ENCODE measurements at places on chromosomes 11 and 22.

GRCh38 chr11:17762309-17762974, 27.9 kb downstream of the KCNC1 start:
- DNase-seq, result no peak
- no peaks in the 10 kb centered on the region for H3K27me3 ChIP-seq
- H3K4me3 ChIP-seq, result no peak overlapping the region
- no peaks in the 10 kb centered on the region for H3K36me3 ChIP-seq
- no peak overlapping the region for H3K27ac ChIP-seq

DNA sequence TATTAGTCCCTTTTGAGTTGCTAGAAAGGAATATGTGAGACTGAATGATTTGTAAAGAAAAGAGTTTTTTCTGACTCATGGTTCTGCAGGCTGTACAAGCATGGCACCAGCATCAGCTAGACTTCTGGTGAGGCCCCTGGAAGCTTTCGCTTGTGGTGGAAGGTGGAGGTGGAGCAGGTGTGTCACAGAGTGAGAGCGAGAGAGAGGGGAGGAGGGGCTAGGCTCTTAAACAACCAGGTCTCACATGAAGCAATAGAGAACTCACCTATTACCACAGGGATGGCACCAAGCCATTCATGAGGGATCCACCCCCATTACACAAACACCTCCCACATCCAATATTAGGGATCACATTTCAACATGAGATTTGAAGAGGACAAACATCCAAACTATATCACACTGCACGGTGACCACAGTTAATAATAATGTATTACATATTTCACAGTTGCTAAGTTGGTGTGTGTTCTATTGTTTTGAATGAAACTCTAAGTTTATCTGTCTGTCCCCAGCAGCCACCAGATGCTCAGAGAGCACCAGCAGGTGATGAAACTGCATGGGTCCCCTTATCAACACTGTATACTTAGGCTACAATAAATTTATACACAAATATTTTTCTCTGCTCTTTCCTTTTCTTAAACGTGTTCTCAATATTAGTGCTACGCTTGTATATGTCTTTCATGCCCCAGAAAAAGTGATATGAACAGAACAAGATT, 14.1 kb downstream of the ZFP91 start:
- no peak overlapping the region for H3K27ac ChIP-seq
- H3K36me3 ChIP-seq, result peaks cover 13% of the 10 kb centered on the region
- H3K4me3 ChIP-seq, result no peak overlapping the region
- DNase-seq, result no peak

GRCh38 chr11:67344264-67344663, 9.1 kb downstream of the POLD4 start:
- H3K4me3 ChIP-seq, result no peak overlapping the region
- H3K27ac ChIP-seq, result no peak overlapping the region
- DNase-seq, result no peak
- no peaks in the 10 kb centered on the region for H3K27me3 ChIP-seq
- H3K36me3 ChIP-seq, result no peaks in the 10 kb centered on the region

DNA sequence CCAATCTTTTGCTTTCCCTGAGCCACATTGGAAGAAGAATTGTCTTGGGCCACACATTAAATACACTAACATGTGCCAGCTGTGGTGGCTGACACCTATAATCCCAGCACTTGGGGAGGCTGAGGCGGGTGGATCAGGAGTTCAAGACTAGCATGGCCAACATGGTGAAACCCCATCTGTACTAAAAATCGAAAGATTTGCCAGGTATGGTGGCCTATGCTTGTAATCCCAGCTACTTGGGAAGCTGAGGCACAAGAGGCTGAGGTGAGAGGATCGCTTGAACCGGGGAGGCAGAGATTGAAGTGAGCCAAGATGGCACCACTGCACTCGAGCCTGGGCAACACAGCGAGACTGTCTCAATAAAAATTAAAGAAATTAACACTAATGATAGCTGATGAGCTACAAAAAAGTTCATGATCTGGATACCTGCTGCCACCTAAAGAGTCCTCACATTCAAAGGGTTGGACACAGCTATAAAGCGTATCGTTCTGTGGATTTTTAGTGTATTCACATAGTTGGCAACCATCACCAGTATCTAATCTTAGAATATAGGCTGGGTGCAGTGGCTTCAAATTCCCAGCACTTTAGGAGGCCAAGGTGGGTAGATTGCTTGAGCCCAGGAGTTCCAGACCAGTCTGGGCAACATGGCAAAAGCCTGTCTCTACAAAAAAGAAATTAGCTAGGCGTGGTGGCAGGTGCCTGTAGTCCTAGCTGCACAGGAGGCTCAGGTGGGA, 3.4 kb upstream of the LDHC start:
- DNase-seq, result no peak
- no peaks in the 10 kb centered on the region for H3K4me1 ChIP-seq
- no peak overlapping the region for H3K27ac ChIP-seq

DNA sequence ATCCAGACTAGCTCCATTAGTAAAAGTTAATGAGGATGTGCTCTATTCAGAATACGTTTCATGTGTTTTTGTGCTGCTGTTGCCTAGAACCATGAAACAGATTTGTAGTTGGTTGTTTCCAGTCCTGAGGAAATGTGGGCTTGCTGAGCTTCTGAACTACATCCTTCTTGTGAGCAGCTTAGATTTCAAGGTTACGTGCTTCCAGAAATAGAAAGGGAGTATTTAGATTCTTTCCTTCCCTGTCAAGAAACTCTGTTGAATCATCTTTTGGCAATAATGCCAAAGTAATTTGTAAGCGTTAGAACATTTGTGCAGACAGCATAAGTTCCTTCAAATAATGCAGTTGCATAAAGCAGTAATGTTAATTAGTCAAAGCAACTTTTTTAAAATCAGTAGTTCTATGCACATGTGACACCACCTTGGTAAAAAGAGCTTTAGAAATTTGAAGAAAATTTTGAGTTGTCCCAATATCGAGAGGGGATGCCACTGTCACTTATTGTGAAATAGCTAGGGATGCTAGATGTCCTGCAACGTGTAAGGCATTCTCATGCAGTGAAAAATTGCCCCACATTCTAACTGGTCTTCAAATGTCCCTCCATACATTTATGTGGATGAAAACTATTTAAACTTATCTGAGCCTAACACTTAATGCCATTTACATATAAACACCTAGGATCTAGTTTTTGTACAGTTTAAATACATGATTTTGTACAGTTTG, 169.6 kb downstream of the ETS1 start:
- H3K27ac ChIP-seq, result no peak overlapping the region
- H3K4me3 ChIP-seq, result no peak overlapping the region
- H3K4me1 ChIP-seq, result no peaks in the 10 kb centered on the region
- H3K27me3 ChIP-seq, result no peaks in the 10 kb centered on the region
- DNase-seq, result no peak
- no peaks in the 10 kb centered on the region for H3K36me3 ChIP-seq

DNA sequence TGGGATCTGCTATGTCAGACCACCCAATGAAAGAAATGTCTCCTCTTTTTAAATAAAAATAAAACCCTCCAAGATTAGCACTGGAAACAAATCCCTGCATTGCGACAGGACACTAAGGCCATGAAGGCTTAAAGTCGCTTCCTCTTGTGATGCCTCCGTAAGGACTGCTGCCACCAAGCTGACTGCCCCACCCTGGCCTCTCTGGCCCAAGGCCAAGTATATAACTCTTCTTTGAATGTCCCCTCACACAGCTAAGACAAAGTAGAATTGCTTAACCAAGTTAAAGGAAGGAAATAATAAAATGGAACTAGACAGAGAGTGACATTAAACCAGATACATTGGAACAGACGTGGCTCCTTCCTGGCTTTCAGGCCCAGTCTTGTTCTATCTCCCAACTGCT, 7.5 kb upstream of the NRGN start:
- H3K36me3 ChIP-seq, result no peaks in the 10 kb centered on the region
- no peaks in the 10 kb centered on the region for H3K4me1 ChIP-seq
- H3K27me3 ChIP-seq, result peaks cover 3% of the 10 kb centered on the region
- no peak overlapping the region for H3K4me3 ChIP-seq
- DNase-seq, result no peak

DNA sequence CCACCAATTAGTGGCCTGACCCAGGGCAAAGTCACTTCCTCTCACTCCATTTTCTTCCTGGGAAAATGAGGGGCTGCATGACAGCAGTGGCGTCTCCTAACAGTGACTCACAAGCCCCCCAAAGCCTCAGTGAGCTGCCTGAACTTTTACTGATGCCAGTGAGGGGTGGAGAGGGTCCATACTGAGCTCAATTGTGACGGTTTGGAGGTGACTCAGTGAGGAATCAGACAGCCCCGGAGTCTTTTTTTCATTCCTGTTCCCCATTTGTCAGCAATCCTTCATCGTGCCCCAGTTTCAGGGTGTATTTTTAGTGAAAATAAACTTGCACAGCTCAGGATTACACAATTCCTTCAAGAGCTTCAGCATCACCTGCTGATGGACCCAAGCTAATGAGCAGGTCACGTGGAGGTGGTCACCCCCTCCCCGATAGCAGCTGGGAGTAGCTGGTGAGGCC, 30.1 kb upstream of the RASD2 start:
- H3K4me1 ChIP-seq, result peaks cover 7% of the 10 kb centered on the region
- H3K36me3 ChIP-seq, result no peaks in the 10 kb centered on the region
- no peak overlapping the region for H3K4me3 ChIP-seq
- H3K27ac ChIP-seq, result no peak overlapping the region

- DNase-seq, result no peak
- H3K4me1 ChIP-seq, result peaks cover 3% of the 10 kb centered on the region
- H3K36me3 ChIP-seq, result no peaks in the 10 kb centered on the region
- no peak overlapping the region for H3K4me3 ChIP-seq
- H3K27me3 ChIP-seq, result no peaks in the 10 kb centered on the region
- H3K27ac ChIP-seq, result no peak overlapping the region
Measured at GRCh38 chr11:85316967-85317366, 310.2 kb downstream of the DLG2 start.

GRCh38 chr22:48918585-48919186, 909.0 kb downstream of the BRD1 start:
- H3K36me3 ChIP-seq, result no peaks in the 10 kb centered on the region
- no peaks in the 10 kb centered on the region for H3K4me1 ChIP-seq
- no peak overlapping the region for H3K27ac ChIP-seq
- no peak overlapping the region for H3K4me3 ChIP-seq
- no peaks in the 10 kb centered on the region for H3K27me3 ChIP-seq
- peak; percentile 33 for DNase-seq

DNA sequence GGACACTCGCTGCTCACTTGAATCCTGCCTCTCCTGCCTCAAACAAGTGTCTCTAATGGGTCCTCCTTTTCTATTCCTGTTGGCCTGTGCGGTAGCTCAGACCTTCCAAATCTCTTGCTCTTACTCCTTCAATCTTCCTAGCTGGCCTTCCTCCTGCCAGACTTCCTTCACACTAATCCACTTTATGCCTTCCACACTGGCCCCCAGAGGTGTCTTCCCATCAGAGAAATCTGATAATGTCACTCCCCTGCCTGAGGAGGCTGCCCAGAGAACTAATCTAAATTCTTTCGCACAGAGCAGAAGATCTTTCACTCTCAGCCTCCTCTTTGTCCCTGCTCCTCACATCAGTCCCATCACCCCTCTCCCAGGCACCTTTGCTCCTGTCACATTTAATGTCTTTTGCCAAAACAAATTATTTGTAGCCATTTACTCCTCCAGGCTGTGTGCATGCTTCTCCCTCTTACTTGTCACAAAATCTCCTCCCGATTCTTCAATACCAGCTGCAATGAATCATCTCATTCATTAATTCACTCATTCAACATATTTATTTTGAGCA, 175.7 kb downstream of the MAML2 start:
- no peak for DNase-seq
- no peak overlapping the region for H3K27ac ChIP-seq
- H3K36me3 ChIP-seq, result no peaks in the 10 kb centered on the region
- no peak overlapping the region for H3K4me3 ChIP-seq
- peaks cover 11% of the 10 kb centered on the region for H3K4me1 ChIP-seq

DNA sequence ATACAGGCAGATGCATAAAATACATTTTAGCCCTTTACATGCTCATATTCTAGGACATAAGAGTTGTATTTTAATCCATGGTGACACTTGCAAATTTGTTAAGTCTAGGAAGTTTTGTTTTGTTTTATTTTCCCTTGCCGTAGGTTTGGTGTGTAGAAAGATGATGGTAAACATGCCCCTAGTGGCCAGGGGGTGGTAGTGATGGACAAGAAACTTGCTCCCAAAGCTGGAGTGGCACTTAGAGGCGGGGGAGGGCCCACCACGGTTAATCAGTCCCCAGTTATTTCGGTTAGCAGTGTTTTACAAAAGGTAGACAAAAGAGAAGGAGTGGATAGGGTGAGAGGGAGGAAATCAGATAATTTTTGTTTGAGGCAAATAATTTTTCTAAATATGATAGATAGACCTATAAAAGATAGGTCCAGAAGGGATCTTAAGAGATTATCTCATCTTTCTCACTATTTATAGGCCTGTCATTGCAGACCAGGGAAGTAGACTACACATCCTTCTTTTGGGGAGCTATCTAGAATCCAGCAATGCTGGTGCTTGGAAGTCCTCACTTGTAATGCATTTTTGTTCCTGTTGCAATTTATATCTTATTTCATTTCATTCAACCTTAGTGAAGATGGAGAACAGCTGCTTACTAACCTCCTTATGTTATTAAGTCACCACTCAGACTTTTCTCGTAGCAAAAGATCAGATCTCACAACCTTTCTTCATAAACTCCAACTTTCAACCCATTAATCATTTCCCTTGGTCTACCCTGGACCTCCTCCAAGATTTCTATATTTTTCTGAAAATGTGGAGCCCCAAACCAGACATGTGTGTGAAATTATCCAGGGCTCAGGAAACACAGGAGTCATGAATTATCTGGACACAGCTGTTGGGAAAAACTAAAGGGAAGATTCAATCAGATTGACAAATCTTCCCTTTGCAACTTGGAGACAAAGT, 5.9 kb upstream of the BDNF start:
- peaks cover 8% of the 10 kb centered on the region for H3K27me3 ChIP-seq
- H3K27ac ChIP-seq, result no peak overlapping the region
- DNase-seq, result no peak

- H3K27ac ChIP-seq, result no peak overlapping the region
- DNase-seq, result no peak
- H3K4me1 ChIP-seq, result no peaks in the 10 kb centered on the region
- H3K36me3 ChIP-seq, result no peaks in the 10 kb centered on the region
- no peaks in the 10 kb centered on the region for H3K27me3 ChIP-seq
Measured at GRCh38 chr11:71530602-71531001, 3.5 kb downstream of the KRTAP5-7 start.

GRCh38 chr11:27076121-27076589, 35.5 kb downstream of the BBOX1 start:
- no peaks in the 10 kb centered on the region for H3K4me1 ChIP-seq
- no peak for DNase-seq
- H3K27ac ChIP-seq, result no peak overlapping the region

GRCh38 chr22:45098056-45098455, 65.7 kb upstream of the NUP50 start:
- no peak overlapping the region for H3K4me3 ChIP-seq
- no peak for DNase-seq
- H3K27me3 ChIP-seq, result no peaks in the 10 kb centered on the region
- H3K4me1 ChIP-seq, result no peaks in the 10 kb centered on the region

GRCh38 chr22:26931471-26931870, 274.1 kb downstream of the MIAT start:
- DNase-seq, result no peak
- no peaks in the 10 kb centered on the region for H3K36me3 ChIP-seq
- H3K27me3 ChIP-seq, result no peaks in the 10 kb centered on the region
